ENCODE measurements at places on chromosomes 11 and 22. TPM values are rescaled to one million over a fixed set of nuclear protein-coding genes. Genes with fewer than 3 reads are reported as not detected.

Gene TRPC6
- total RNA-seq = 0.32 TPM

Gene OR5M3
- not detected for total RNA-seq

Gene KCNQ1
- 1.0 TPM for total RNA-seq

Gene DNAJB7
- not detected for total RNA-seq

Gene APOBEC3A
- total RNA-seq = not detected

Gene CRKL
- 82.7 TPM for total RNA-seq

Gene SLC29A2
- total RNA-seq = 32.0 TPM

Gene BEST1
- 6.7 TPM for total RNA-seq
